ENCODE measurements at places on chromosomes 7 and 10.
A peak's percentile ranks its signal among the peaks of the same experiment; 100 is the strongest.

DNA sequence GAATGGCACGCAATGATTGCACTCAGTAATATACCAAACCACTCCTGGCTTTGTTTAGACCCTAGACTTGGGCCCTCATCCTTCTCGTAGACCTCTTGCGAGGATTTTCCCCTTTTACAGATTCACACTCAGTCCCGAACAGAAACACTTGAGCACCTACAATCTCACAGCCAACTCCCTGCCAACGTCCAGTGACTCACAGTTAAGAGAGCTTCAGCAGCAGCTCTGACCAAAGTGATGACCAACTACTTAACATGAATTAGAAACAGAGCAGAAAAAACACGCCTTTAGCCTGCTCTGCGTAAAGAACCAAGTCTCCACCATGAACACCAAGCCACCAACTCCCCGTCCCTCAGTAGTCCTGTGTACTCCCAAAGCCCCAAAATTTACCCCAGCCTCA is 2.2 kb downstream of the DNAJC30 start:
- DNase-seq, result peak; percentile 49

DNA sequence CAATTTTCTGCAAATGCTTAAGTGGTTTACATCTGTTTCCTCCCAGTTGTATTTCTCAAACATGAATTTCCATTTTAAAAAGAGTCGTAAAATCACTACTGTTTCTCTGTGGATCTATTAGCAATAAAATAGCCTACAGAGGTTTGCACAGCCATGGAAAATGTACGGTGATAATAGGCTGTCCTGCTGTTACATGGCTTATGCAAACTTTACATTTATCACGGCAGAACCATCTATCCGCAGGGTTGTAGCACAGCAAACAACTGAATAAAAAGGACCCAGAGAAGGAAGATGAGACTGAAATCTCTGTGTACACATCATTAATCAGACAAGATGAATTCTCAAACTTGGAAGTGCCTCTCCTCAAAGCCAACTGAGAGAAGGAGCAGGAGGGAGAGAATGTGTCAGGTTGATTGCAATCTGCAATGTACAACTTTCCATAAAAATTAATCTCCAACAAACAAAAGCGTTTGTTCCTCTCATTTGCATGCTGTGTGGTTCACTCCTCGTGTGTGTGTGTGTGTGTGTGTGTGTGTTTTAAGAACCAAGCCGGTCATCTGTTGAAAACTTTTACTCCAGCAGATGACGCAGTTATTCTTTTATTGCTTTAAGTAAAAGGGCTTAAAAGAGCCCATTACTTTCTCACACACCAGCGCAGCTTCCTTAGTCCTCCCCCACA is 279.3 kb downstream of the SKAP2 start:
- peak; percentile 17 for DNase-seq

- DNase-seq, result no peak
These were observed 717.0 kb upstream of the IGFBP3 start for GRCh38 chr7:46637793-46638735.

- DNase-seq, result peak; percentile 83
These were observed 63.9 kb downstream of the STK17A start for GRCh38 chr7:43646603-43647338.

DNA sequence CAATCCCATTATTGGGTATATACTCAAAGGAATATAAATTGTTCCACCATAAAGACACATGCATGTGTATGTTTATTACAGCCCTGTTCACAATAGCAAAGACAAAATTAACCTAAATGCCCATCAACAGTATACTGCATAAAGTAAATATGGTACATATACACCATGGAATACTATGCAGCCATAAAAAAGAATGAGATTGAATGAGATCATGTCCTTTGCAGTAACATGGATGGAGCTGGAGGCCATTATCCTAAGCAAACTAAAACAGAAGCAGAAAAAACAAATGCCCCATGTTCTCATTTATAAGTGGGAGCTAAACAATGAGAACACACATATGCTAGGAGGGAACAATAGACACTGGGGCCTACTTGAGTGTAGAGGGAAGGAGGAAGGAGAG is 44.7 kb upstream of the CROT start:
- DNase-seq, result no peak

- no peak for DNase-seq
These were observed 27.4 kb downstream of the LRRC4 start for GRCh38 chr7:128003787-128004186.

- DNase-seq, result no peak
These were observed 66.1 kb downstream of the AMZ1 start for GRCh38 chr7:2754086-2754485.

- no peak for DNase-seq
These were observed 122.6 kb upstream of the ASAH2 start for GRCh38 chr10:50373821-50374501.

DNA sequence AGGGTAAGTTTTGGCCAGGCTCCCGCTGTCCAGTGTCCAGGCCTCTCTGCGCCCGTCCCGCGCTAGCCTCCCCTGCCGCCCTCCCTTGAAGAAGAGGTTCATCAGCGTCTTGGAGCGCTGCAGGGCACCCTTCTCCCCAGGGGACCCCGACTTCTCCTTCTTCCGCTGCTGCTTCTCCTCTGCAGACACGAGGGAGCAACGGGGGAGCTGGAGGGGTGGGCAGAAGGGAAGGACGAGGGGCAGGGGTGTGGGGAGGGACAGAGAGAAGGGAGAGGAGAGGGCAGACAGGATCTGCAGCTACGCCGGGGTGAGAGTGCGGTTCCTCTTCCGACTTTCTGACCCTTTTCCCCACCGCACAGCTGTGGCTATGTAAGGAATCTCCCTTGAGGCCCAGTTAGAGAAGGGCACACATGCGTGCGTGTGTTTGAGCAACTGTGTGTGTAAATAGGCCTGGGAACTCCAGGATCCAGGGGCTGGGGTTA is 12.8 kb downstream of the PDZD7 start:
- DNase-seq, result no peak

GRCh38 chr10:121959671-121960070 is 15.3 kb downstream of the NSMCE4A start:
- no peak for DNase-seq

- no peak for DNase-seq
These were observed 3.6 kb downstream of the SMARCD3 start for GRCh38 chr7:151244841-151245346.

DNA sequence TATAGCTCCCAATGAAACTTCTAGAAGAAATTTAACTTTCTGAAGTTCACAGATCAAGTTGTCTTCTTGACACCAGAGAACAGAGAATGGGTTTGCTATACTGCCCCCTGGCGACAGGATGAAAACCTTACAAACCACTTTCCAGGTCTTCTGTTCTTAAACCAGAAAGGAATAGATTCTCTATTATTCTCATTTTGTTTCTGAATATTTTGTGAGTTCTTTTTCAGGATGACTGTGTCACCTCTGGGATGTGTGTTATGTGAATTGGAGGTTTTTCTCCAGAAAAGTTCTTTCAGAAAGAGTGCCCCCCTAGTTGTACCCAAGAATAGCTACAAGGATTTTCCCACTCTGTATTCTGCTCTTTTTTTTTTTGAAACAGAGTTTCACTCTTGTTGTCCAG is 6.3 kb downstream of the IFT22 start:
- DNase-seq, result peak; percentile 49

DNA sequence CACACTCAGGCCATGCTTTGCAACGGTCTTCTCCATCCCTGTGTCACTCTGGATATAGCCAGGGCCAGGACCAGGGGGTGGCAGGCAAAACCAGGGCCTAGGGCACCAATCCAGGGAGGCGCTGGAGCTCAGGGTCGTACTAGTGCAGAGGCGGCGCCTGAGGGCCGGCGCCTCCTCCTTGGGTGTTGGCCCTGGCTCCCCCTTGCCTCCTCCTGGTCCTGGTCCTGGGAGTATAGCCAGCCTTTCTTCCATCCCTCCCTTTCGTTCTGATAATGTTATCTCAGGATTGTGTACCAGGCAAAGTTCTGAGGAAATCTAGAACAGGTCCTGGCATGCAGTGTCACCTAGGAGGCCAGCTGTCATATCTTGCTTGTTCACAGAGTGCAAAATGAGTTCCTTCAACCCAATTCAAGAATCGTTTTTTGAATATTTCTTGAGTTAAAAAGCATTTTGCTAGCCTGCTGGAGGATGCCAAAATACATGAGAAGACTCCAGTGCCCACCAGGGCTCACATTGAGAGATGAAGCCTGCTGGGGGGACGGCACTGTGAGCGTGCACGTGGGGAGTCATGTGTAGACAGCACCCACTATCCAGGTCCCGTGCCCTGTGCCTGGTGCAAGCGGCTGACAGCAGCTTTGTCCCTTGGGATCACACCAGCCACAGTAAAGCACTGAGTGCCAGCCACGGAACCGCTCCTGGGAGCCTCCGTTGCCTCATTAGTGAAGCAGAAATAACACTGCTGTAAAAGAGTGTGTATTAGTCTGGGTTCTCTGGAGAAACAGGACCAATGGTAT is 106.9 kb upstream of the C7orf33 start:
- DNase-seq, result no peak

DNA sequence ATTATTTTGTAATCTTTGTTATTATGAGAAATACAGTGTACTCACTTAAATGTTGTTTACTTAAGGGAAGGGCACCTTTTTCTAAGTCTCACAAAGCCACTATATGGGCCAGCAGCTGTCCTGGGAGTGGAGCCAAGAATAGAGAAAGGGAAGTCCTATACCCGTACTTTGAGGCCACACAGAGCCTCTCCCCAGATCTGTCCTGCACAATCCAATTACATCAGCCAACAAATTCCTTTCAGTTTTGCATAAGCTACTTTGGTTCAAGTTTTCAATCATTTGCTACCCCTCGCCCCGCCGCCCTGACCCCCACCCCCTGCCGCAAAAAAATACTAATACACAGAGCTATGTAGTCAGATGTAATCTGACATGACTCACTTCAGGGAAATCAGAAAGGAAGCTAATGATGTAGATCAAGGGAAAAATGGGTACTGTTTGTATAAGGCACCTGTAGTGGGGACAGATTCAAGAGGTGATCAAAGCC is 297.4 kb upstream of the NEBL start:
- peak; percentile 26 for DNase-seq

DNA sequence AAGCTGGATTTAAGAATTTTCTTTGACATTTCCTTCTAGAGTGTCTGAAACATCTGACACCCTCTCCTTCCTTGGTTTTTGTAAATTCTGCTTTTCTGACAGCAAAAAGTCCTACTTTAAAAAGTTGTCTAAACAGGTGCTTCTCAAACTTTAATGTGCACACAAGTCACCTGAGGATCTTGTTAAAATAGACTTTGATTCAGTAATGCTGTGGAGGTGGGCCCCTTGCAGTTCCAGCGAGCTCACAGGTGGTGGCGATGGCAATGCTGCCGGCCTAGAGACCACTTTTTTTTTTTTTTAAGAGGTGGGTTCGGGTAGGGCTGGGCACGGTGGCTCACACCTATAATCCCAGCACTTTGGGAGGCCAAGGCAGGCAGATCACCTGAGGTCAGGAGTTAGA is 77.1 kb downstream of the ABCC2 start:
- no peak for DNase-seq

- peak; percentile 58 for DNase-seq
These were observed 18.6 kb upstream of the DNAJB6 start for GRCh38 chr7:157318015-157318706.

- no peak for DNase-seq
These were observed 2.5 kb downstream of the PRSS2 start for GRCh38 chr7:142773230-142773629.

- DNase-seq, result no peak
These were observed 26.4 kb downstream of the RNF216 start for GRCh38 chr7:5754981-5755599.

DNA sequence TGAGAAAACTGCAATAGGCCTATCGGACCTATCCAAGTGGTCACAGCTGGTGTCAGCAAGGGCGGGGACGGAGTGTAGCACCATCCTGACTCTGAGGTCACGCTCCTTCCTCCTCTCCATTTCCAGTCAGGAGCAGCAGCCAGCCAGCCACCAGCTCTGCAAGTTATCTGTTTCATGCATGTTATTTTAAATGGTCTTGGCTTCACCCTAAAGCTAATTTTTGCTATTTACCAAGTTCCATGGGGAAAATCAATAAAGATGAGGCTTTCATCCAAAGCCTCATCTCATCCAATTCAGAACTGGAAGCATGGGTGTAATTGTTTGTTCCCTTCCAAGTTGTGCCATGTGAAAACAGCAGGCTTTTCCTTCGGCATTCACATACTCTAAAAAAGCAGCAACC is 49.3 kb downstream of the ICA1 start:
- no peak for DNase-seq

DNA sequence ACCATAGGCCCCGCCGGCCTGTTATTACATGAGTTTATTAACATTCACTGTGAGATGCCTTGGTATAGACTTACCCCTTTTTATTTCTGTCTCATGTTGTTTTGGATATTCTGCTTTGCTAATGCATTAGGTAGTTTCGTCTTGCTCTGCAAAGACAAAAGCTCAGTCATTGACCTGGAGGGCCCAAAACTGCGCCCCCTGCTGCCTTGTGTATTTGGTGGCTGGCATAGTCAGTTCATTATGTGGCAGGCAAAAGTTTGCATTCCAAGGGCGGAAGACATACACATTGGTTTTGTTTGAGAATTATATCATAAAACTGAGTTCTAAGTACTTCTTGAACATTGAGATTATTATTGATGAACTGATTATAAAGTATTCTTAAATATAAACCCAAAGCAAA is 372.5 kb downstream of the SDK1 start:
- DNase-seq, result no peak

- peak; percentile 70 for DNase-seq
These were observed 148.9 kb upstream of the SMIM30 start for GRCh38 chr7:113267271-113267670.

- DNase-seq, result no peak
These were observed 22.8 kb downstream of the DNAJB6 start for GRCh38 chr7:157359581-157359980.

DNA sequence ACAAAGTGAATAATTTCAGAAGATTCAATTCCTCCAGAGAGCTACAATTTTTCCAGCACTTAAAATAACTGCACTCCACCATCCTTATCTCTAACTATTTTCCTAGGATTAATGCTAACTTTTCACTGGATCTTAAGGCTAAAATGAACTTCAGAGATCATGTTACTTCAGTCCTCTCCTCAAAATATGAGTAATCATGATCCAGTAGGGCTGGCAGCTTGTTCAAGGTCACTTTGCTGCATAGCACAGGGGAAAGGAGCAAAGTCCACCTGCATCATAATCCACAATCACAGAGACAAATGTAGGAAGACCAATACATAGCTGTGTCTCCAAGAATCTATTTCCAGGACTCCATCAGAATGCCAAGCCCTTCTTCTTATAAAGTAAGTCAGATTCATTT is 150.3 kb downstream of the LRRTM3 start:
- DNase-seq, result no peak

DNA sequence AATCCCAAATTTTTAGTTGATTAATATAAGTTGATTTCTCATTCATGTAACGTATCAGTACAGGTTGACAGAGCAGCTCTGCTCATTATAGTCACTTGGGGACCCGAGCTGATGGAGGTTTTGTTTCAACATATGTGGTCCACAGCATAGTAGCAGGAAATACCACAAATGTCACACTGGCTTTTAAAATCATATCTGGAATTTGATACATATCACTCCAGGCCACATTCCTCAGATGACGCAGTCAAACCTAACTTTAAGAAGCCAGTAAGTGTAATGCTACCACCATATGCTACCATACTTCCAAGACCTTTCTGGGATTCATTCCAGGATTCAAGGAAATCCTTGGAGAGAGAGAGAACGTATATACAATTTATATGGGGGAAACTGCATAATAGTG is 156.3 kb downstream of the PHF14 start:
- peak; percentile 68 for DNase-seq

- peak; percentile 42 for DNase-seq
These were observed 120.1 kb upstream of the GNAI1 start for GRCh38 chr7:80014511-80014910.
